GM12864 (cell line): ENCODE measurements at places on chromosomes 4 and X.

DNA sequence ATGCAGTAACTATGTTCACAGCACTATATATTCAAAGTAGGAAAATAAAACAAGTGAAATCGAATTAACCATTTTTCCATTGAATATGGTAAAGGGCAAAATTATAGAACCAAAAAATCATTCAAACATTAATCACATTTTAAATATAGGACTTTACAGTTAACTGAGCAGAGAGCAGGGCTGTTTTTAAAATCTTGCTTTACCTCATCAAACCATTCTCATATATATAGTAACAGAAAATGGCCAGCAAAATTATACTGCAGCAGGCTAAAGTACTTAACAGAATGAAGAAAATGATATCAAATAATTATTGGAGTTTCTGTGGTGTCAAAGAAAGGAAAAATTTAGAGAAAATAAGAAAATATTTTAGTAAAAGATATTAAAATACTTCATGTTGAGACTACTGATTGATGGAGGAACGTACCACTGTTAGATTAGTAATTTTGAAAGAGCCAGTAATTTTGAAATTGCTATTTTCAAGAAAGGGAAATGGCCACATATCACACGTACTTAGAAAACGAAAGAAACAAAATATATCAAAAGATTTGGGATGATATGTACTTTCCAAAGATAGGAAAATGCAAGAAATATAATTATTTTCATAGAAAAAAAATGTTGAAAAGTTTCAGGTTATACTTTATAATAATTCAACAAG lies 813.7 kb downstream of the DMD start:
- DNase-seq = no peak

DNA sequence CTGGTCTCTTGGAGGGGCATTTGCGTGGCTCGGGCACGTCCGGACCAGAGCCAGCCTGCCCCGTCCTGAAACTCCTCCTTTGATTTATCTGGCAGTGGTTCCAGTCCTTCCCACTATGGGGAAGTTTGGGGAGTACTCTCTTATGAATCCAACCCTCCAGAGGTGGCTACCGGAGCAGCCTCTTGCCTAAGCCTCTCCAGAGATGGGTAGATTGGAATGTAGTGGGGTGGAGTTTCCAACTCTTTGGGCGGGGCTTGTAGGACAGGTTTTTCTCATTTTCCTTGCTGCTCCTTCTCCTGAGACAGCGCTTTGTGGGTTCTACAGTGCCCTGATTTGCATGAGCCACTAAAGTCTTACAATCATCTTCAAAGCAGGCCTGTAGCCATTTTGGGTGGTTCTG lies 60.1 kb upstream of the XAGE1B start:
- no peak for DNase-seq

- DNase-seq = no peak
Measured at GRCh38 chrX:41301438-41301824, 32.5 kb upstream of the DDX3X start.

GRCh38 chrX:23061116-23061515 lies 61.4 kb downstream of the DDX53 start:
- DNase-seq = no peak

DNA sequence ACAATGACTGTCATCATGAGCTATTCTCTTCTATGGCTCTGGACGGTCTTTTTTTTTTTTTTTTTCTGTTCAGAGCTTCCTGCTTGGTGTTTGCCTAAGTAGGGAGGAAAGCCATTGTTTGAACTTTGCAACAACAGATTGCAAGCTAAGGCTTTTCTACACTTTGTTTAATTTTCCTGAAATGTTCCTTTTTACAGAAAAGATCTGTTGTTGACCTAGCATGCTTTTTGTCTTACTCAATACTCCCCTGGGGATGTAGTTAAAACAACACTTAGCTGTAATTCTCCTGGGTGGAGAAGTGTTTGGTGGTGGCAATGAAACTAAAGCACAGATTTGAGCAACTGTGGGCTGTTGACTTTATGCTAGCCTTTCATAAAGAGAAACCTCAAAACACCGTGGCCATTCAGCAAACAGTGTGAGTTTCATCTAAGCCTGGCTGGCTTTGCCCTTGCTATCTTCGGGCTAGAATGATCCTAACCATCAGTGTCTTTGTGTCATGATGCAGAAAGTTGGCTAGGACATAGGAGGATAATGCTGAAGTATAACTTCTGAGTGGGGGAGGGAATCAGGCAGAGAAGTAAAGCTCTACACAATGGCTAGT lies 110.5 kb downstream of the ANXA3 start:
- no peak for DNase-seq

- no peak for DNase-seq
Measured at GRCh38 chr4:19831644-19832285, 419.9 kb upstream of the SLIT2 start.

- no peak for DNase-seq
Measured at GRCh38 chrX:150051096-150051495, 112.8 kb upstream of the EOLA2 start.

DNA sequence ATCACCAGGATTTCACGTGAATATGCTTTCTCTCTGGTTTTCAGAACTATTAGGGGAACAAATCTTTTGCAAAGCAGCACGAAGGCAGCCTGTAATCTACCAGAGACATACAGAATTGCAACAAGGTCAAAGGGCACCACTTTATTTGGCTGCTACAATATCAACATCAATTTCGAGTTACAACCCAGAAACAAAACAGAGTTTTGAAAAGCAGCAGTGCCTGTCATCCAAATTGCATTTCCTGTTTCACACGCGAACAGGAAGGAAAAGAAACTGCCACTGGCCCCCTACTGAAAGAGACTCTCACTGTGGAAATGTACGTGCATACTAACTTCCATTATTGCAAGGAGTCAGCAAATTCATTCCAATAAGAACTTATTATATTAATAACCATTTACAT lies 17.1 kb upstream of the C1QTNF7 start:
- peak; percentile 2 for DNase-seq

- DNase-seq = no peak
Measured at GRCh38 chrX:78103001-78103622, 936 bp upstream of the PGK1 start.

DNA sequence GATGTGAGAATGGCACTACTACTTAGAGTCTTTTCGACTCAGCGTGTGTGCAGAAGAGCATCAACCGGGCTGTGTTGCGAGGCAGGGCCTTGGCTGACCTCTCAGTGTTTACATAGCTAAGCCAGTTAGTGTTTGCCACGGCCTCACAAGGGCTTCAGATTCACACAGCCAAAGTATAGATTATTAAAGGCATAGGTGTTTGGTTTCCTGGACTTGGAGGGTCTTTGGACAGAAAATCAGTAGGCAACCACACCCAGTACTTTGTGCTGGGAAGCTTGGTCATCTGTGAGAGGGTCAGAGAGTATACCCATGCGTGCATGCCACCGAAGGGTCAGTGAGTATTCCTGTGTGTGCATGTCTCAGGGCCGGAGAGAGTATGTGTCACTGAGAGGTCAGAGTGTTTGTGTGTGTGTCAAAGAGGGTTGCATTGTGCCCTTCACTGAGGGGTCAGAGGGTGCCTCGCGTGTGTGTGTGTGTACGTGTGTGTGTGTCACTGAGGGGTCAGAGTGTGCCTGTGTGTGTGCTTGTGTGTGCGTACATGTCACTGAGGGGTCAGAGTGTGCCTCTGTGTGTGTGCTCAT lies 69.7 kb upstream of the MSANTD1 start:
- no peak for DNase-seq

DNA sequence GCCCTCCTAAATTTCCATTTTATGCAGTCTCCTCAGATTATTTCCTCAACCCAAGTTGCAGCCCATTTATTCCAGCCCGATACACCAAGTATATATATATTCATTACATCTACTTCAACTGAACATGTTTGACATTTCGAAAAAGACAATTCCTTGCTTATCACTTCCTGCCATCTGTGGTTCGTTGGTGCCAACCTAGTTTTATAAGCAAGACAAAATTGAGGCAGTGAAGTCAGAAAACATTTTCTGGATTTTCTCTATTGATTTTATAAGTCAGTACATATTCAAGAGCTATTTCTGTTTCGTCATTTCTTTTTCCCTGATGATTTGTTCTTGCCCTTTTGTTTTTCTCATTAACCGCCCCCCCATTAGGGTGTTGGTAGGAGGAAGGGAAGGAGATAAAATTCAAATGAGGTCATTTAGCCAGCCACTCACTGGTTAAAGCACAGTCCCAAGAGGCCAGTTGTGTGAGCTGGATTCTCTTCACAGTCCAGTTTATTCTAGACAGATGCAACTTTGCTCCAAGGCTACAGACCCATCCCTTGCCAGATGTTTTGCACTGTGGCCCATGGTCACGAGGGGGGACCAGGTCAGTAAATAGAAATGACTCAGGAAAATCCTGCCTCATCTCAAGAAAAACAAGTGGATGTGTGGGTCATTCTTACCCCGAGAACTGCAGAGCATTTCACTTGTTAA lies 20.3 kb upstream of the VEGFD start:
- no peak for DNase-seq

DNA sequence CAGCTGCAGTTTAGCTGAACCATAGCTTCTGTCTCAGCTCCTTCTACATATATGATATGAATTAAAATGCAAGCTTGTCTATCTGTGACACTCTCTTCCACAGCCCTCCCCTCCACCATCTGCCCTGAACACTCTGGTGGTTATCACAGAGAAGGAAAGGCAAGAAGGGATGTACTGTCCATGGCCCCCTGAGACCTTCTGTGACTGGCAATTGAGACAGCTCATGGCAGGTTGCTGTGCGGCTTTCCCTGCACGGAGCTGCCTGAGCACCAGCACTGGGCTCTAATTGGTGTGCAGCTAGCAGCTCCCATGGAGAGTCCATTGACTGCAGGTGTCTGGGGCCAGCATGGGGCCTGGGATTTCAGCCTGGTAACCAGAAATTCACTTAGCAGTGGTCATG lies 109.8 kb upstream of the ANXA3 start:
- DNase-seq = no peak

GRCh38 chr4:166422475-166422874 lies 549.4 kb downstream of the TLL1 start:
- no peak for DNase-seq

GRCh38 chr4:22356987-22357596 lies 158.8 kb downstream of the ADGRA3 start:
- no peak for DNase-seq

GRCh38 chr4:147846318-147847155 lies 114.6 kb downstream of the ARHGAP10 start:
- DNase-seq = peak; percentile 41

DNA sequence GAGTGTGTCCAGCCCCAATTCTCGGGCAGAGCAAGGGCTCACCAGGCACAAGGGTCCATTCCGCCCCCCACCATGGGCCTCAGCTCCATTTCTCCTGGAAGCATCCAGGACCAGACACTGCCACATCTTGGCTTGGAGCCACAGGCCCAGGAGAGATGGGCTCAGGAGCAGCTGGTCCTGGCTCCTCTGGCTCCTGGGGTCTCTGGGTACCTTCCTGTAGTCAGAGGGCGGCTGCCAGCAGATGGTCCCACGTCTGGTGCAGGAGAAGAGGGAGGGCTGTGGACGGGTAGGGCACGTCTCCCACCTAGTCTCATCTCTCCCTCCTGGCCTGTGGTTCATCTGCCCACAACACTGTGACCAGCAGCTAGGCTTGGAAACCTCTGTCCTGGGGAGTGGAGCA lies 8.0 kb downstream of the ATP2B3 start:
- DNase-seq = no peak

GRCh38 chr4:152348670-152349069 lies 187.2 kb downstream of the FBXW7 start:
- DNase-seq = no peak

DNA sequence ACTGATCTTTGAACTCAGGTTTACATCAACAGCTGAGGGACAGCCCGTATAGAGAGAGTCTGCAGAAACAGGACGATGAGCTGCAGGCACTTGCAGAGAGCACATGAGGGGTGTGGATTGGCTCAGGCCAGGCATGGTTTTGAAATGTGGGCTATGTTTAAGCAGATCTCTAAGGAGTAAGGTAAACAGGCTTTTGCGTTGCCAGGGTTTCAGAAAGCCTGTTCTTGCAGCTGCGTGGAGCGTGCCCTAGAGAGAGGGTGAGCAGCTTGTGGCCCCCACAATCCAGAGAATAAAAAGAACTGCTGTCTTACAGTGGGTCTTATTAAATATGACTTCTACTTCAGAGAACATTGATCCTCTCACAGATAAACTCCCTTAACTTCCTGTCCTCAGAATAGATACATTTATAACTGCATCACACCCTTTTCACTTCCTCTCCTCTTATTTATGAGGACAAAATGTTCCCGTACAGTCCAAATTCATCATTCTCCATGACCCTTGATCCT lies 64.1 kb downstream of the TMA16 start:
- no peak for DNase-seq

GRCh38 chrX:47384502-47384901 lies 14.1 kb downstream of the ZNF157 start:
- DNase-seq = no peak

DNA sequence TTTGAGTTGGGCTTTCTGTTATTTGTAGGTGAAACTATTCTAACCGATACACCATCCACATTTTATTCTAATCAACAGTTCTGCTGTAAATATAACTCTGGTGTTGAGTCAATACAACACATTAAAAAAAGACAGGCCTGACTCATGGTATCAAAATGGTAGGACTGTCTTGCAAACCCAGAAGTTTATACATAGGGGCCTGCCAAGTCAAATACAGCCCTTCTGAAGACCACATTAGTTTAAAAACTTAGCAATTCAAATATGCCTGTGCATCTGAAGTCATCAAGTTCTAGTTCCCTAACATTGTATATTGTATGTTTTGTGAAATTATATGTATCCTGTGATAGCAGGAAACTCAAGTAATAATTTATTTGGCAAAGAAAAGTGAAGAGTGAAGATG lies 24.4 kb upstream of the PDE5A start:
- DNase-seq = no peak

GRCh38 chr4:102647117-102647516 lies 113.7 kb downstream of the MANBA start:
- no peak for DNase-seq

DNA sequence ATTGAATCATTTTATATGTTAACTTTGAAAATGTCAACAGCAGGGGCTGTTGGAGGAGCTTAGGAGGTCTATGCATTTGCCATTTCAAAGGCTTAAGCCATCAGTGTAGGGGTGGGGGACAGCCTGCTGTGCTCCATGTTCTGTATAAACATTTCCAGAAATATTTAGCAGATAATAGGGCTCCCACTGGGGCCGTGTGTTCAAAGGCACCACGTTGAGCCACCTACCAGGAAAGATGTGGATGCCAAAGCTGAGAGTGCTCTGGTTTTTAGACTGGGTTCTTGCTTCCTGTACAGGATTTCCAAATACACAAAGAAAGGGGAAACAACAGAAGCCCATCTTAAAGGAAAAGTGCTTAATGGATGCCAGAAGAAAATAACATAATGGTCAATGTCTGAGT lies 219.5 kb downstream of the CENPC start:
- DNase-seq = no peak

- DNase-seq = no peak
Measured at GRCh38 chr4:99389606-99390005, 37.1 kb upstream of the ADH1C start.

DNA sequence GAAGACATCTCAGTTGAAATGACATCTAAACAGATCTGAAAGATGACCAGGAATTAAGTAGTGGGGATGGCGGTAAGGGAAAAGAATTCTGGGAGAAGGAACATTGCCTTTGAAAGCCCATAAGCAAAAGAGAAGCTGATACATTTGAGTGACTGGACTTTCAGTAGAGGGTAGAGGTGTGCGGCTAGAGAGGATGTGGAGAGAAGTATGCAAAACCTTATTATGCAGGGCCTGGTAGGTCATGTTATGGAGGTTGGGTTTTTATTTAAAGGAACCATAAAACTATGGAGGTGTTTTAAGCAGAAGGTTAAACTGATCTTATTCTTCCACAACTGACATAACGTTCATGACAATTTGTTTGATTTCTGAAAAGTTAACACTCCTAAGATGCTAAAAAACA lies 36.3 kb downstream of the RPS6KA3 start:
- DNase-seq = no peak

- no peak for DNase-seq
Measured at GRCh38 chr4:73343432-73343831, 60.7 kb upstream of the ALB start.
